CD4-positive, alpha-beta T cell treated with Interferon alpha-2 for 1 hour (primary cell): ENCODE measurements at places on chromosomes 3 and 15.

GRCh38 chr15:96460106-96460505 lies 129.6 kb downstream of the NR2F2 start:
- DNase-seq = no peak

GRCh38 chr3:127959873-127960272 lies 44.8 kb downstream of the KBTBD12 start:
- DNase-seq = no peak

GRCh38 chr15:57337868-57338411 lies 38.4 kb upstream of the CGNL1 start:
- no peak for DNase-seq

DNA sequence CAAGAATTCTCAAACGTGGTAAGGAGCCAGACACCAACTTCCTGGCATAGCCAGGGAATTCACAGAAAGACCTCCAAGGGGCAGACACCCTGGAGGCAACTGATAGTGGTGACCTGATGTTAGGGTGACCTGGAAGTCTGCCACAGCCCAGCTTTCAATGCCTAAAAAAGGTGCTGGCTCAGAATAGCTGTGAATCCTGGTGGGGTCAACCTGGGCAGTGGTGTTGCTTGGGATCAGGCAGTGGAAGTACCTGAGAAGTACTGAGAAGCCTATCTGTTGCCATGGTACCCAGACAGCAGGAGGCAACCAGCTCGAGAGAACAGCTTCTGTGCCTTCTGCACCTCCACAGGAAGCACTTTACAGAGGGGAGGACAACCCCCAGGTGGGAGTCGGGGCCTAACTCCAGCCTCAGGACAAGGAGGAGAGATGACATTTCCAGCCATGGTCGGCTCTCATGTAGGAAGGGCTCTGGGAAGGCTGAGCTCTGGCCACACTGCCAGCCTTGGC lies 55.4 kb upstream of the LARS2 start:
- no peak for DNase-seq

- no peak for DNase-seq
Measured at GRCh38 chr3:46453526-46454208, 11.0 kb downstream of the LTF start.

GRCh38 chr3:188031121-188031520 lies 122.8 kb upstream of the LPP start:
- no peak for DNase-seq

DNA sequence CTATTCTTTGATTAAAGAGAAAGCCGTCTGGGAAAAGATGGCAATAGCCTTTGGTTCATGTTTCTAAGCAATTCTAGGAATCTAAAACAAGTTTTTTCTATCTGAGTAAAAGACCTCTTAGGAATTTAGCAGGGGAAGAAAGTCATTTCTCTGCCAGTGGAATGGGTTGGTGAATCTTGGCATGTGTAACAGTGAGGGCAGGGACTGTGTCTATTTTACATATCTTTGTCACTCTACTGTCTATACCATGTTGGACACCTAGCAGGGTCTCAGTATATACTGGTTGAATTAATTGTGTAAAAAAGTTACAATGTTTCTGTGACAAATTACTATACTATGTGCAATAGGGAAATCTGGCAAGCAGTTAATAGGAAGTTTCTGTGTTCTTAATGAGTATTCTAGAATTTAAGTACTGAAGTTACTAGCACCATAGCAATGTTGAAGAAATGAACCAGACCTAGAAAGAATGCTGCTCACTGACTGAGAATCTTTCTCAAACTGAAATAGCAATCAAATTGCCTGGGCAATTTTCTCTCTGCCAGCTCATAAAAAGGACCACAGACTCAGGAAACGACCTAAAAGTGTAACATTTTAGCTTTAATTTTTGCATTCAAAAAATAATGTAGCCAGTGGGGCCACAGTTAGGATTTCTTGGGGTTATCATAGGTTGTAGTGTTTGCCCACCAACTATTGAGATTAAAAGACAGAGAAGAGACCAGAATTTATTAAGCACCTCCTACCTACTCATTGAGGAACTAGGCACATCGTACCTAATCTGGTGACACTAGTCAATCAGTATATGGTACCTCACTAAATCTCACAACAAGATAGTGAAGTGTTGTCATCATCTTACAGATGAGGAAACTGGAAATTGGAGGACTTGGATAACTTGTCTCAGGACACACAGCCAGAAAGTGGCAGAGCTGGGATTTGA lies 56.2 kb upstream of the LEKR1 start:
- no peak for DNase-seq

DNA sequence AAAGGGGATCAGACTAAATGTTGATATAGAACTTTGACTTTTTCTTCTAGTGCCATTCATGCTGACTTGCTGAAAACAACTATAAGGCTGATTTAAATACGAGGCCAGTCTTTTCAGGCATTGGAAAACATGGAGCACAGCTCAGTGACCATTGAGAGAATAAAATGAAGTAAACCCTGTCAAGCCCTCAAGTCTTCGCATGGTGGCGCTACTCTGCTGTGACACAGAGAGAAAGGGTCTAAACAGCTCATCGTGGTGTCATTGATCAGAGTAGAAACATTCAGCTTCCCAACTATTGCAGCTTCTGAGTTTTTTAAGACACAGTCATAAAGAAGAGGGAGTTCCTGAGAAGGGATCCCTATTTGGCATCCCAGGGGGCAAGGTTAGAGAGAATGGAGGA lies 716.2 kb downstream of the DIPK2A start:
- no peak for DNase-seq

GRCh38 chr15:39188930-39189329 lies 391.9 kb upstream of the THBS1 start:
- no peak for DNase-seq

DNA sequence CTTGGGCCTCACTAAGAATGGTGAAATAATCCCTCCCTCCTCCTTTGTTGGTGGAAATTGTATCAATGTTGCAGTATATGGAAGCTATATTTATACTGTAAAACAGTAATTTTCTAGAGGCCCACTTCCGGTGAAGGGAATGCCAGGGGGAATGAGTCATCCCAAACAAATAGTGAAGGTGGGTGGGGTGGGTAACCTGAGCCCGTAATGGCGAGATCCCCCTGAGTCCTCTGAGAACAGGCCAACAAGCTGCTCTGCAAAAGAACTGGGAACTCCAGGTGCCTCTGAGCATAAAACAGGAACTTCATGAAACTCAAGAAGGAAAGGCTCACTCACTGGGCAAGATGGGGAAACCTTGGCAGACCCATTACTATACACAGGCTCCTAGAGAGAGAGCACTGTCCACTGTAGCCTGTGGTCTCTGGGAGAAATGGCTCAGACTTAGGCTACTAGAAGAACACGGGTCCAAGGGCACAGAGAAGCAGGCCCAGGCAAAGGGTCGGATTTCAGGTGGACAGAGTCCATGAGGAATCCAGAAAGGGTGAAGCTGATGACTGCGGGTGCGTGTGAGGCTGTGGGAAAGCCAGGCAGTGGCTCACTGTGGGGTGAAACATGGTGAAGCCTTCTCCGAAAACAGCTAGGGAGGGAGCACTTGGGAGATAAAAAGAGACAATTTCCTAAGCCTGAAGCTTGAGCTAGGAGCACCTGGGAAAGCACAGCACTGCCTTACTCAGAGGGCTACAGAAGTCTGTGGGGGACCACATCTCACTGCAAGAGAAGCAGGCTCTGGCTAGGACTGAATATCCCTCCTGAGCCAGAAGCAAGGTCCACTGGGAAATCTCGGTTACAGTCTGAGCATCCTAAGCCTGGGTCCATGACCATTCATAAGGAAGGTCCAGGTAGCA lies 19.8 kb downstream of the LARP6 start:
- DNase-seq = no peak

DNA sequence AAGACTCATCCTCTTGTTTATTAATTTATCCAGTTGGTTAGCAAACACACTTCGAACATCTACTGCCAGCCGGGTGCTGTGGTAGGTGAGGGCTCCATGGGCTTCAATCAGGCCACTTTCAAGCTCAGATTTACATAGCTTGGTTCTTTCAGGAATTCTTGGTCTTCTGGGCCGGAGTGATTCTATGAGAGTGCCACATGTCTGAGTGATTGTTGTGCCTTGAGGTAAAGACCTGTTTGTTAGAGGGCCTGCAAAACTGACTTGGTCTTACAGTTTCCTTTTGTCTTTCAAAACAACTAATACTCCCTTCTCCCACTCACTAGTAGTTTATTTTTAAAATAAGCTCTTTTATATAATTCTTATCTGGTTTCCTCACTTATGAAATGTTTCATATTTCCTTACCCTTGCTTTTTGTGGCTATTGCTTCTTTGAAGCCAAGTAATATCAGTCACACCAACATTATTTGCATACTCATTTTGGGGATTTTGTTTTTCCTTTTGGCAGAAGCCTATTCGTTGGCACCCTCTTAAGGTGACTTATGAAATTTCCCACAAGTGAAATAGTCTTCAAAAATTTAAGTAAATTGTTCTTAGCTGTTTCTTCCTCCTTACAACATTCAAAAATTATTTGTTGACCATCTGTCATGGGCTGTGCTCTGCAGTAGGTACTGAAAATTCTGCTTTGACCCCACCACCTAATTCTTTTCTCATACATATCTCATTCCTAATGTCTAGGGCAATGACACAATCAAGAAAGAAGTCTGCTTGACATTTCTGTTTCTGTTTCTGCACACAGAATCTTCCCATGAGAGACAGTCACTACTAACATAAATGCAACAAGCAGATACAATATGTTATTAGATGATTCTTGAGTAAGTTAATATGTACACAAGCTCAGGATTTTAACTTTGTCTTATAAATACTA lies 120.2 kb downstream of the LRRC28 start:
- no peak for DNase-seq

DNA sequence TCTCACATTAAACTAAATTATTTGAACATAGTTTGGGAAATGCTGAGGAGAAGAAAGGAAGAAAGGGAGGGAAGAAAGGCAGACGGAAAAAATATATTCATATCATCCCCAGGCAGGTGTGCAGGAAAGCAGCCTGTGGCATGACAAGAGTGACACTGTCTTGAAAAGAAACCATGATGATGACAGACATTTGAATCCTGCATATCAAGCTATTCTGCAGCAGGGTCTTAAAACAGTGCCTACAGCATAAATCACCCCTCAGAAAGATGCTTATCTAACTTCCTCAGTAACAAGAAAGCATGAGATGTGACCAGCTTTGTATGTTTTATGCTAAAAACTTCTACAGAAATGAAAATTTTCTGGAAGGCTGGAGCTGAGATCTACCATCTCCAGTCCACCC lies 144.5 kb upstream of the GRM7 start:
- DNase-seq = no peak

- DNase-seq = peak; percentile 55
Measured at GRCh38 chr3:38655708-38656300, 6.3 kb upstream of the SCN5A start.

GRCh38 chr3:57556459-57557084 lies 498 bp downstream of the PDE12 start:
- peak; percentile 33 for DNase-seq

DNA sequence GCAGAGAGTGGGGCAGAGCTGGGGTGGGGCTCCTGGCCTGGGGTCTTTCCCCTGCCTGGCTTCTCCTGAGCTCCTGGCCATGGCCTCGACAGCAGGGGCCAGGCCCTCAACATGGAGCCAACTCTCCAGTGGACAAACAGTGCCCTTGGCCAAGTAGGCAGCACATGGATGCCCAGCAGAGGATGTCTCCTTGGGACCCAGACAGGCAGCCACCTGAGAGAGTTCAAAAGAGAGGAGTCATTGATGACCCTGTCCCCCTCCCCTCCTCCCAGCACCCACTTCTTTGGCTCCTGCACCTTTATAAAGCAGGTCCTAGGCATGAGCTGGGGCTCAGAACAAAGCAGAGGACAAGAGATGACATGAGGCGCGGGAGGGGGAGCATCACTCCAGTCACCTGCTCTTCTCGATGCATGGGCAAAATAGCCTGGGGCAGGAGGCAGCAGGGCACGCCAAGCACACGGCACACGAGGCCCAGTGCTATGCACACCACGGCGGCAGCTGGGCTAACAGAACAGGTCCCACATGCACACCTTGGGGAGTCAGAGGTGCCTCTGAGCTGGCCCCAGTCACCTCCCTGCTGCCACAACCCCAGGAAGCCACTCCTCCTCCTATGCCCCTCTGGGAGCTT lies 27.4 kb downstream of the SHISA5 start:
- no peak for DNase-seq

DNA sequence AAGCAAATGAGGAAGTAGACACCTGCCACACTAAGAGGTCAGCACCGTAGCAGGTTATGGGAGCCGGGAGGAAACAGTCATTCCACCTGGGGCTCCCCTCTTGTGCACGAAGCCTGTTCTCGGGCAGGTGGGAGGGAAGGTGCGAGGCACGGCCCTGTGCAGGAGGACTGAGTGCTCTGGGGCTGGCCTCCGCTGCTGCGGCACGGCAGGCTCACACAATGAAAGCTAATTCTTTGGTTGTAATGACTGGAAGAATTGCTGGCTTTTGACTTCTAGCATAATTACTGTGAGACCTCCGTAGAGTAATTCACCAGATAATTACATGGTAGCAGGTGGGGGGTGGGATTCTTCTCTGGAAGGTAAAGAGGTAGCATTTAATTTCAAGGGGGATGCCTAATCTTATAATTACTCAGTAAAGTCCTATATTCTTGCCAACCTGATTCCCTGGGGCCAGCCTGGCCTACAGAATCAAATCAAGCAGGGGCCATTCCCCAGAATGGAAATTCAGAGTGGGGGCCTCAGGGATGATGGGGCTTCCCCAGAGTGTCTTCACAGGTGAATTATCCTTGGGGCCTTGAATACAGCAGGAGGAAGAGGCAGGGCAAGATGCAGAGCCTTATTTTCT lies 129.1 kb downstream of the TPRA1 start:
- no peak for DNase-seq

DNA sequence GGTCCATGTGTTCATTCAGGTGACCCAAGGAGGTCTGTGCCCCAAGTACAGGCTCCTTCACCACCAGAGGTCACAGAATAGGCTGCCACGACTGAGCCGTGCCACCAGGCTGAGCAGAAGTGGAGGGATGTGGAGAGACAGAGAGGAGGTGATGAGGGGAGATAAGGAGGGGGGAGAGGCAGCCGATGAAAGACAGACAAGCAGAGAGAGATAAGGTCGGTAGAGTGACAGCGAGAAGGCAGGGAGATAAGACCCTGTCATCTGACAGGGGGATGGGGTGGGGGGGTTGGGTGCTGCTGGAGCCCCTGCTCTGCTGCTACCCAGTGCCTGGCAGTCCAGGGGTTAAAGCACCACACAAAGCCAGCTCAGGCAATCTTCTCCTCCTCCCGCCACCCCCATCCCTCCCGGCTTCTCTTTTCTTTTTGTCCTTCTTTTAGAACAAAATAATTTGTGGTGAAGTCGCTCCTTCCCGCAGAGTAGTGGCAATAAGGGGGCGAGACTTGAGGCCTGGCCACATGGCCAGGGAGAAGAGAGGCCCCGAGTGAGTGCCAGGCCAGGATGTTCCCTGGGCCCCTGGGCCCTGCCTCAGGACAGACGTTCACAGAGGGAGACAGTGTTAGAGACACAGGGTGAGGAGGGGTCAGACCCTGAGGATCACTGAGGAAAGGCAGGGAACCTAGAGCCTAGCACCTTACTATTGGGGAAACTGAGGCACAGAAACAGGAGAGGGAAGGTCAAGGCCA lies 67.9 kb downstream of the CACNA2D2 start:
- DNase-seq = no peak
